Cerebellum (tissue), 4 donors: ENCODE measurements at places on chromosomes 13 and 19.
A peak's percentile ranks its signal among the peaks of the same experiment; 100 is the strongest.

GRCh38 chr13:113141601-113141970 is 16.9 kb upstream of the PROZ start:
- no peak for DNase-seq

DNA sequence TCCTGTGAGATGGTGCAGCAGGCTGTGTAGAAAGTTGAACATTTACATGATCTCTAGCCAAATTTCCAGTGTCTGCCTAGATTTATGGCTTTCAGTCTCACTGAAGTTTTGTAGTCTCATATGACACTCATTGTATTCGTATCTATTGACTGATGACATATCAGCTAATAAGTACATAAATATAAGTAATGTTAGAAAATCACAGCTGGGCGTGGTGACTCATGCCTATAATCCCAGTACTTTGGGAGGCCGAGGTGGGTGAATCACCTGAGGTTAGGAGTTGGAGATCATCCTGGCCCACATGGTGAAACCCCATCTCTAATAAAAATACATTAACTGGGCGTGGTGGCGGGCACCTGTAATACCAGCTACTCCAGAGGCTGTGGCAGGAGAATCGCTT is 54.7 kb upstream of the HTR2A start:
- DNase-seq, result no peak

DNA sequence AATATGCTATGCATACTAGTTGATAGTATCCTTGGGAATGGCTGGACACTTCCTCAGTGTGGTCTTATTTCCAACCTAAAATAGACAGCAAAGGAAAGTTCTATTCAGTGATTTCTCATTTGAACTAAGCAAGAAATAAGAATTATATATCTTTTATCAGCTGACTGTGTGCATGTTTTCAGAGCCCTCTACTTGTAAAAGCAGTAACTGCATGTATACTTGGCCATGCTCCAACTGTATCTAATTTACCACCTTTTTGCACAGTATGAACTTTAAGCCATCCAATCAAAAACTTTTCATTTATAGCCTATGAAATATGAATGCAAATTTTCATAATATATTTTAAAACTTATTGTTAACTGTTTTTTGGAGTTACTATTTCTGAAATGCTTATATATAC is 136.4 kb upstream of the PCDH9 start:
- DNase-seq, result no peak

DNA sequence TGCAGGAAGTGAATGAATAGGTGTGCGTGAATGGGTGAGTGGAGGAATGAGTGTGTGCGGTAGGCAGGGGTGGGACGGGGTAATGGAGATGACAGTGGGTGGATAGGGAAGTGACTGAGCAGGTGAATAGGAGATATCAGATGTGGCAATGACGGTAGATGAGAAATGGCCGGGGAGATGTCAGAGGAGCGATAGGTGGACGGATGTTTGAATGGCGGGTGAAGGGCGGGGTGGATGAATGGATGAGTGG is 1.5 kb downstream of the TTC9B start:
- peak; percentile 35 for DNase-seq

DNA sequence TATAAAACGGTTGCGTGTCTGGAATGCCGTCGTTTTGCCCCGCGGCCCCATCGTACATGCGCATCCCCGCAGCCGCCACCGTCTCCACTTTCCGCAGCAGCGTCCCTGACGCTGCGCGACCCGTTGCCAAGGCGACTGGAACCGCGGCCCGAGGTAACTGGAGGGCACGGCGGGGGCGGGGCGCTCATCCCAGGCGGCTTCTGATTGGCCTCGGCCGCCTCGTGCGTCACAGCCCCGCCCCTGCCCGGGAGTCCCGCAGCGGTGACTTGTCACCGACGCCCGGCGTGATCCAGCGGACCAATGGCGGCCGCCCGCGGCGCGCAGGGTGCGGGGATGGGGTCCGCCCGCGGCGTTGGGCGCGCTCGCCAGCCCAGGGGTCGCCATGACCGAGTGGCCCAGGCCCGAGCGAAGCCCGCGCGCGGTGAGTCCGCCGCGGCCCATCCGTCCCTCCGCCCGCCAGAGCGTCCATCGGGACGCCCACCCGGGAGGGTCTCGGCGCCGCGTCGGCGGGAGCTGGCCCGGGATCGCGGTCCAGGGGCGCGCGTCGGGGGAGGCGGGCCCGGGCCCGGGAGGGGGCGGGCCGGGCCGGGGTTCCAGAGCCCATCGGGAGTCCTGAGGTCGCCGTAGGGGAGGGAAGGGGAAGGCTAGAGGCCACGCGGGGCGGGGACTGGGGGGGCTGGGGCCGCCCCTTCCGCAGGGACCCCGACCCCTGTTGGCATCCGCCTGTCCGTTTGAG is at the start of gene ZSCAN1:
ZSCAN1 (plus strand) TSS at position 285 of the 736 bp plus-strand sequence. CDS start 3,812 bp downstream, outside the sequence.
- DNase-seq, result peak; percentile 99

DNA sequence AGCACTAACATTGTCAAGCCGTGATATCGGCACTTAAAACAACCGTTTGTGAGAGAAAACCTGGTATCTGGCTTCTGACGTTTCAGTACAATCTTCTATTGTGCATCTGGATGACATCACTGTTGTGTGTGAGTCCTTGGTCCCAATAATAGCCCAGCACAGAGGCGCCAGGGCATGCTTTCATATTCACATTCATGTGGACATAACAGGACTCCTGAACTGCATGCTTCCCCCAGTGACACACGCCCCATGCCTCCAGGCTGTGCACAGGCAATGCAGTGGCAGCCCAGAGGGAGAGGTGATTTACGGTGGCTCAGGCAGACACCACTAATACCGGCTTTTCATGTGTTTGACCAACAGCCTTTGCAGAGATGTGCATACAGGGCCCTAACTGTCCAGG is 58.1 kb downstream of the MRPL57 start:
- DNase-seq, result no peak

DNA sequence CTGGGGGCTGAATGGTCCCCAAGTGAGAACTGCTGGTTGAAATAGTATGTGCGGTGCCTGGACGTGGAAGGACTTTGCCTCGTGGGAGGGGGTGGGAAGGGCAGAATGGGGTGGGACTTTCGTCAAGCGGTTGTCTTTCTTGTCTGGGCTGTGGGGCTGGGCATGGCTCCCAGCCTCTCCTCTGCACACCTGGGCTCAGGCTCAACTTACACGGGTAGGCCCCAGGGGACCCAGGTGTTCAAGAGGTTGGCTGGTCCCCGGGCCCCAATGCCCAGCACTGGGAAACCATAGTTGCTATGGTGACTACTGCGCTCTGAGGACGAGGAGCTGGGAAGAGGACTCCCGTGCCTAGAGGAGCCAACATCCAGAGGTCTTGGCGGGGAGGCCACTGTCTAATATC is 7.3 kb downstream of the NWD1 start:
- DNase-seq, result no peak

DNA sequence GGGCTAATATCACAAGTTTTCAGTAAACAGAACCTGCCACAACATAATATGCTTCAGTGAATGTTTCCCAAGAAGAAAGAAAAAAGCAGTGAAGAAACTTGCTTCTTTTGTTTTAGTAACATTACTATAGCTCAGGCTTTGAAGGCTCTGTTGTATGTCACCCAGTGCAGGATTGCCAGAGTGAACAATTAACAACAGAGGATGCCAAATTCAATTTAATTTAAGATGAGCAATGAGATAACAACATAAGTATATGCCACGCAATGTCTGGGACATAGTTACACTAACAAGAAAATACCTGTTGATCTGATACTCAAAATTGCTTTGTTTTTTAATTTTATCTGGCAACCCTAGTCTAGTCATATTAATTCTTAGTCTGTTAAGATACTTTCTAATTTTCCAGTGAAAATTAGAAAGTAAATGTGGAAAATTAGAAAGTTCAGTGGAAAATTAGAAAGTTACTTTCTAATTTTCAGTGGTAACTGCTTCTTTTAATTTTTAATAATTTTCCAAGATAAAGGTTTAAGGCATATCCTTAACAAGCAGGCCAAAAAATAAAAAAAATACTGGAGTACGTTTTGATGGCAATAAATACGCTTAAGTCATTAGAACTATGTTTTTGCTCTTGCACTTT is 336.3 kb downstream of the SLITRK6 start:
- DNase-seq, result no peak

DNA sequence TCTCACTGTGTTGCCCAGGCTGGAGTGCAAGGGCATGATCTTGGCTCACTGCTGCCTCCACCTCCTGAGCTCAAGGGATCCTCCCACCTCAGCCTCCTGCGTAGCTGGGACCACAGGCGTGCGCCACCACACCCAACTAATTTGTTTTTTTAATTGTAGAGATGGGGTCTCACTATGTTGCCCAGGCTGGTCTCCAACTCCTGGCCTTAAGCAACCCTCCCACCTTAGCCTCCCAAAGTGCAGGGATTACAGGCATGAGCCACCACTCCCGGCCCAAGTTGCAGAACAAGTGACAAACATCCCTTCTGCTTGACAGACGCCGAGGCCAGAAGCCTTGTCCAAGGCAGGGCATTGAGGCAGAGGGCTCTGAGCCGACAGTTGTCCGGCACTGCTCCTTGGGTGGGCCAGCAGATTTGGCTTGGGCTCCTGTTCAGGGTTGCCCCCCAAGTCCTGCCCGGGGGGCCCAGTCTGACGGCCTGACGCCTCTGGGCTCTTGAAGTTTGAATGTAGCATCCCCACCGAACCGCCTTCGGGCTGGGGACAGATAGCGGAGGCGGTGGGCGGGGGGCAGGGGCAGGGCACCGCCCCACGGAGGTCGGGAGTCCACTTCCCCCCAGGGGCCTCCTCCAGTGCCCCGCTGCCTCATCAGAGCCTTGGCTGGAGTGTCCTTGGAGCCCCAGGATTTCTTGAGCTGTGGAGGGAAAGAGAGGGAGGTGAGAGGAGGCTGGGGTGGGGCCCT is 5.7 kb upstream of the SPACA4 start:
- no peak for DNase-seq

DNA sequence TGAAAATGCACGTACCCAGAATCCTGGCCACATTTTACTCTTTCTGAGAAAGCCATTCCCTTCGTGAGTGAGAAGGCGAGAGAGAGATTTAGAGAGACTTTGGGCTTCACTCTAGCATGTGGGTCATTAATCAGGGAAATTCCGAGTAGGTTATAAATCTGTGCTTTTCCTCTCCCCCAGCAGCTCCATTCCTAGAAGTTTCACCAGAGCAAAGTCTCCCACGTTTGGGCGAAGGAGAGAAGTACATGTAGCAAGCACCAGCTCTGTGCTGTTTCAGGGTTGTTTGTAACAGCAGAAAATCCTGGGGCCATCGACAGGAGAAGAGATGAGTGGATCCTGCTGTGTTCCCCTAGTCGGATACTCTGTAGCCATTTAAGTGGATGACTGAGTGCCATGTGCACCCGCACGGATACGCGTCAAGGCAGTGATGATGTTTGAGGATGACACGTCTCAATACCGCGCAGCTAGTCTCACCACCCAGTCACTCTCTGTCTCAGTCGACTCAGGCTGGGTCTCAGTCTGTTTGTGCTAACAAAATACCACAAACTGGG is 131.8 kb upstream of the PEG3 start:
- DNase-seq, result no peak

GRCh38 chr13:39786091-39786490 is 130.6 kb downstream of the COG6 start:
- no peak for DNase-seq

DNA sequence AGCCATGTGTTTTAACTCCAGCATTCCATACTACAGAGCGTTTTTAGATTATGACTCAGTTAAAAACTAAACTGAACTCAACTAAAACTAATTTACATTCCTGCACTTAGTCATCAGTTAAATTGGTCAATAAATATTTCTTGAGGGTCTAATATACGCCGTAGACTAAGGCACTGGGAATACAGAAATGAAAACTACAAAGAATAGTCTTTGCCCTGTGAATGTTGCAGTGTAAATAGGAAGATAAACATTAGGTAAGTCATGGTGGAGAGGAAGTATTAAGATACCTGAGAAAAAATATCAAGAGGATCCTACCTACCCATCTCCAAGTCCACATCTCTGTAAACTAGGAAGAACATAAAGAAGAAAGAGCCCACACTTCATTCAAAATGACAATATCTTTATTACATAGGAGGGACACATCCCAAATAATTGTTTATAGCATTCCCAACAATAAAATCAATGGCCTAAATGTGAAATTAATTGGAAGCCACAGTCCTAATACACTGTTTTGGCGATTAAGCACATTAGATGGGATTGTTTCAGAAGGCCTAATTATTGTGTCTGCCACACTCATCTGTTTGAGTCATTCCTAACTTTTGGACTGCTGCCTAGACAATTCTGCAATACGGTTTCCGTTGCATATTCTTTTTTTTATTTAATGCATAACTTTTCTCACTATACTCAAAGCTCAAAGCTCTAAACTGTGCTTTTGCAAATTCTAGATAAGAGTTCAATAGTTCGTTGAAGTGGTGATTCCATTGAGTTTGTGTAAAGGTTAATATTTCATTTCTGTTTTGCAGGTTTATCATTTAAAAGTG is 52.9 kb downstream of the MBNL2 start:
- no peak for DNase-seq

- no peak for DNase-seq
These were observed 784.0 kb upstream of the PRR20A start for GRCh38 chr13:56356690-56357089.

DNA sequence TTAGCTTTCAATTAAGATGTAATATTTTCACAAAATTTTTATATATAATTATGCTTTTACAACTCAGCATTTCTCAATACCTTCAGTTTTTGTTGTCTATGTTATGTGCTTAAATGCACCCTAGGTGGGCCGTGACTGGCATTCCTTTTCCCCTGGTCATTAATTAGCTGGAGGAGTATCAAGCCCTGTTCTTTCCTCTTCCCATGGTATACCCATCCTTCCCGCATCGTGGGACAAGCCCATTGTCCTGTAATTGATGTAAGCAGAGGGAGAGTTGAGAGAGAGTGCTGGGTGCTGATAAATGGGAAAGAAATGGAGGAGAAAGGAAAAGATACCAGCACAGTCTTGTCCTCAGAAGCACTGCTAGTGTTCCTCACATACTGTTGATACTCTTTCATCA is 591.7 kb downstream of the GPC6 start:
- no peak for DNase-seq

DNA sequence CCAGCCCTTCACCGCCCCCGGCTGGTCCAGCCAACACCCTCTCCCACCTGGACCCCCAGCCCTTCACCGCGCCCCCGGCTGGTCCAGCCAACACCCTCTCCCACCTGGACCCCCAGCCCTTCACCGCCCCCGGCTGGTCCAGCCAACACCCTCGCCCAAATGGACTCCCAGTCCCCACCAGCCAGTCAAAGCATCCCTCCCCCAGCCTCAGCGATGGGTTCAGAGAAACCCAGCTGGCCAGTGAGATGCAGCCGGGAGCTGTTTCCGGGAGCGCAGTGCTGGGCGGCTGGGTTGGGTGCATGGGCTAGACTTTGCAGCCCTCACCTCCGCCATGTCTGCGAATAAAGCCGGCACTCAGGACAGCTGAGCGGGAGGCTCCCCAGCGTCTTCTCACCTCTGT is 6.5 kb upstream of the CDC34 start:
- DNase-seq, result no peak

DNA sequence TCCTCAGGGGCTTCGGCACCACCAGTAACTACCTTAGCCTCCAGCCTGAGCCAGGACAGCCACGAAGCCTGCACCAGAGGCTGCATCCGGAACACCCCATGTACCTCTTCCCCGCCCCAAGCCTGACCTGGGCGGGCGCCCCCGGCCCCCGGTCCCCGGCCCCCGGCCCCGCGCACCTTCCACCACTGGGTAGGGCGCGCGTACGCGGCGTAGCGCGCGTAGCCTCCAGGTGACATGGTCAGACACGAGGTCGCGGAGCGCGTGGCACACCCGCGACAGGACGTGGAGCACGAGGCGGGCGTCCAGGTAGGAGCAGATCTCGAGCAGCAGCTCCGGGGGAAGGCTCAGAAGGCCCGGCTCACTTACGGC is 450 bp downstream of the FBXW9 start:
- no peak for DNase-seq
